Activated effector memory CD4-positive, alpha-beta T cell treated with Interleukin-2 at 50 U/mL for 16 hours (primary cell): ENCODE measurements at places on chromosomes 1 and 21.

DNA sequence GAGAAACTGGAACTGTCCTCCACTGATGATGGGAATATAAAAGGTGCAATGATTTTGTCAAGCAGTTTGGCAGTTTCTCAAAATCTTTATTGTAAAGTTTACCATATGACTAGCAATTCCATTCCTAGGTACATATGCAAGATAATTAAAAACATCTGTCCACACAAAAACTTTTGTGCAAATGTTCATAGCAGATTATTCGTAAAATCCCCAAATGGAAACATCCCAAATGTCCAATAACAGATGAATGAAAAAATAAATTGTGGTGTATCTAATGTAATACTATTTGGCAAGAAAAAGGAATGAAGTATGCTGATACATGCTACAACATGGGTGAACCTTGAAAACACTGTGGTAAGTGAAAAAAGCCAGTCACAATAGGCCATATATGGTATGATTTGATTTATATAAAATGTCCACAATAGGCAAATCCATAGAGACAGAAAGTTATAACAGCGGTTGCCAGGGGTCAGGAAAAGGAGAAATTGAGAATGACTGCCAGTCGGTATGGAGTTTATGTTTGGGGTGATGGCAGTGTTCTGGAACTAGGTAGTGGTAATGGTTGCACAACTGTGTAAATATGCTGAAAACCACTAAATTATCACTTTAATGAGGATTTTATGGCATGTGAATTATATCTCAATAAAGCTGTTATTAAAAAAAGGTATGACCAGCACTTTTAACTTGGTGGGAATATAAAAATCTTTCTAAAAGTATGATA is 81.7 kb upstream of the BEND5 start:
- DNase-seq = no peak

GRCh38 chr1:61579802-61580201 is 145.1 kb downstream of the TM2D1 start:
- DNase-seq = no peak

- no peak for DNase-seq
Measured at GRCh38 chr21:25240974-25241373, 366.3 kb downstream of the MRPL39 start.

GRCh38 chr1:178189814-178190213 is 95.9 kb downstream of the RASAL2 start:
- DNase-seq = no peak

DNA sequence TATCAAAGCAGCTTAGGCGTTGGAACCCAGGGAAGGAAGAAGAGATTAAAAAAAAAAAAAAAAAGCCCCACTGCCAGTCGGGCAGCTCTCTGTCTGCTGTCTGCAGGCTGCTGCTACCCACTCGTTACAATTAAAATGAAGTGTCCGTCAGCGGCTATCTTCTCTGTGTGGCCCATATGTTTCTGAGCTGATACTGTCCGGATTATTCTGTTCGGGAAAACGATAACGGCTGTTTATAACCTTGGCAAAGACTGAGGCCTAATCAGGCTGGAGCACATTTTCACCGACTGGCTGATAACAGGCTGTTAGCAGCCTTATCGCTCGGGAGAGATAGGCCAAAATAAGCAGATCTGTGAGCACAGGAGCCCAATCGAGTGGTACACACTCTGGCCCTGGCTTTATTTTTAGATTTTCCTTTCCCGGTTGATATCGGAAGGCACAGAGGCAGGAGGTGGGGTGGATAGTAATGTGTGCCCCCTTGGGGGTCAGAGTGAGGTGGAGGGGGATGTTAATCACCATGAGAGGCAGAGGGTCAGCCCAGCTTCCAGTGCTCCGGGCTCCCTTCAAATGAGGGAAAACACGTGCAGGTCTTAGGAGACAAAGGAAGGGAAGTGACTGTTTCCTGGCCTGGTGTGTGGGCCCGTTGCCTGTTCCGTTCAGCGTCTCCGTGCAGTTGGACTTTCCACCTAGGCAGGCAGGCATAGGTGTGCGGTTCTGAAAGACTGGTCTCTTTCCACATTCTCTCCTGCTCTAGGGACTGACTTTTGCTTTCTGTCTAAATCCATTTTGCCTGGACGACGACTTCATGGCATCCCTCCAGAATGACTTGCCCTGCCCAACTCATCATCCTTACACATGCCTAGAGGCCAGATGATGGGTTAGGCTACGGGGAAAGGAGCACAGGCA is 153.4 kb downstream of the PBX1 start:
- no peak for DNase-seq

GRCh38 chr1:82392946-82393345 is 592.2 kb downstream of the ADGRL2 start:
- DNase-seq = no peak

GRCh38 chr1:26946270-26946669 is 14.0 kb downstream of the KDF1 start:
- DNase-seq = no peak
